Stimulated activated CD4-positive, alpha-beta T cell treated with anti-CD3 and anti-CD28 coated beads, Interleukin-4, amount 100 ng/mL, for 4 hours (primary cell): ENCODE measurements at places on chromosomes 16 and 17.
A peak's percentile ranks its signal among the peaks of the same experiment; 100 is the strongest.

DNA sequence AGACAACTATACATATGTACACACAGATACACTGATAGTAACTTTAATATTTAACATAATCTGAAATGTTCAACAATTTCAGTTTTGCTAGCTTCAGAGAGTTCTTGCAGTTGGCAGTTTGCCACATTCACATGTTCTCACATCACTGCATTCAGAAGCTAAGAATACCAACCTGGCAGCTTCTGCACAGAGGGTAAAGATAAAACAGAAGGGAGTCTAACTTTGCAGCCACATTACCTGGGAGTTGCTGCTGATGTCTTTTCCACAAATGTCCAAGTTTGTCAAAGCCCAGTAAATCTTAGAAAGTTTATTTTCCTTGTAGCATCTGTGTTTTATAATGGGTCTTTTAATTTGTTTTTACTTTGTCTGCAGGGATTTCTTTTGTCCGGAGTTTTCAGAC lies 332.0 kb downstream of the BCAS3 start:
- DNase-seq, result no peak

DNA sequence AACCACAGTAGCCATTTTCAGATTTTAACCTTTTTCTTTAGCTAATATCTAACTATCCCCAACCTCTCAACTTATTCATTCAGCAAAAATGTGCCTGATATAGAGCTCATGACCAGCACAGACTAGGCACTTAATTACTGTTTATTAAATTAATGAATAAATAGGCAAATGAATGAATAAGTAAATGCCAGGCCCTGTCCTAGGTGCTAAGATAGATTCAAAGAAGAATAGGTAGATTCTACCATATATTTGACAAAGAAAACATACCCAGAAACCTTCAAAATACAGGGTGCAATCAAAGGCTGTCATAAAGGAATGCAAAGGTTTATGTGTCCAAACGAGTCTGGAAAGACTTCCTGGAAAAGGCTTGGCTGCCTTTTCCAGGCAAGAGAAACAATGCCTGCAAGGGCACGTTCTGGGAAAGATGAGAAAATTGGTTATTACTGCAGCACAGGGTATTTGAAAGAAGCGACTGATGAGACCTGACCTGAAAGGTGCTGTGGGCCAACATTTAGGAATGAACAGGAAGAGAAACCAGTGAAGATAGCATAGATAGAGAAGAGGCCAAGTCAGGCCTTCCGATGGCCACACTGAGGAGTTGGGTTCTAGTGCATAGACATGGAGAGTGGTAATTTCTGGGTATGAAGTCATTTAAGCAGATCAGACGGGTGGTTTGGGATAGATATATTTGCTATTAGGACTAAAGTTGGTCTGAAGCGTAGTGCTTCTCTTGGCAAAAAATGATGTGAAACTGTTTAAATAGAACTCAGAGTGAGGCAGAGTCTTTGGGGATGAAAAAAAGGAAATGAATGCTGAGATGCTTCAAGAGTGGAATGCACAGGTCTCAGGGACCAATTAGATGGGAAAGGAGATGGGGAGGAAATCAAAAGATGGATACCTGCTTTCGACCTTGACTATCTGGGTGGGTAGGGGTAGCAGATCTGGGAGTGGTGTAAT lies 11.4 kb upstream of the CCL2 start:
- no peak for DNase-seq

GRCh38 chr16:76278980-76279379 lies 1.8 kb downstream of the CNTNAP4 start:
- no peak for DNase-seq

DNA sequence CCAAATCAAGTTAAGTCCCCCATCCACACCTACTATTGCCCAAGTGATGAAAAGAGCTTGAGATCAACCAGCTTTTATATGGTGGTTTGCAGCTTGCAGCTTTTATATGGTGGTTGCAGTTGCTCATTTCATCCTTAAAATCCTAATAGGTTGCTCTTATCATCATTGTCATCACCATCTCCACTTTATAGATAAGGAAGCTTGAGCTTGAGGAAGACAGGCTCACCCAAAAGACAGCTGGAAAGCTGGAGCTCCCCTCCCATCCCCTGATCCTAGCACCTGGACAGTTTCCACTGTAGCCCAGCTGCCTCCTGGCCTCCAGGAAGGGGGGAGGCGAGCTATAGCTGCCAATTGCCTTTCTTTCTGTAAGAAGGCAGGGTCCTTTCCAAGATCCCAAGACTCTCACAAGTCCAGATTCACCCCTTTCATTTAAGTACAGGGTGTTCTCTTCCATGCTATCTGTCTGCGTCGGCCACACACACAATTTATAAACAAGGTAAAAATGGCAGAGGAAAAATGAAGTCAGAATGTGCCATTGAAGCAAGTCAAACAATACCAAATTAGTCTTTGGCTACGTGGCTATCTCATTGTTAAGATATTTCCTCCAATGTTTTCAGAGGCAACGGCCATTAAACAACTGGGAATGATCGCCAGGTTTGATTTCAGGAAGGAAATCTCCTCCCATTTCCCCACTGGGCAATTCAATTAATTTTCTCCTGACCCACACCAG lies 63.3 kb downstream of the PECAM1 start:
- DNase-seq, result no peak

- no peak for DNase-seq
Measured at GRCh38 chr16:68487203-68487514, 38.9 kb upstream of the SMPD3 start.

- DNase-seq, result no peak
Measured at GRCh38 chr17:83067718-83068261, 11.6 kb upstream of the METRNL start.

DNA sequence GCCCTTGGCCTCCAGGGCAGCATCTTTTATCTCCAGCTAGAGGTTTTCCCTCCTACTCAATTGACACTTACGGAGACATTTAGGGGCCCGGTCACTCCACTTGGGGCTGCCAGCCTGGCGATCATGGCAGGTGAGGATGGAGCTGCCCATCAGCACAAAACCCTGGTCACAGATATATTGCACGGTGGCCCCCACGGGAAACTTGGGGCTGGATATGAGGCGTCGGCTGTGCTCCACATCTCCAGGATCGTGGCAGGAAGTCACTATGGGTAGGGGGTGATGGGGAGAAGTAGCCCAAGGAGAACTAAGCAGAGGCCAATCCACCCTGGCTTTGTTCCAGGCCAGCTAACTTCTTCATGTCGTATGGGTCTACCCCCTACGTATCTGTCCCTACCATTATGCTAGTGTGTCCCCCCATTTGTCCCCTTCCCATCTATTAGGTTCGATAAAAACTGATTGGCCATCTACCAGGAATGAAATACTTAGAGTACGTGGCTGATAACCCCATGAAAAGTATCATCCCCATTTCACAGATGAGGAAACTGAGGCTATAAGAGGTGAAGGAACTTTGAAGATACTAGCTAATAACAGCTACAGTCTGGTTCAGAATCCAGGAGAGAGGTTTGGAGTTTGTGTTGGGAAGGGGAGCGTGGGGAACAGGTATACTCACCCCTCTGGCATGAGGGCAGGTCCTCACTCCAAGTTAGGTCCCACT lies 6.1 kb upstream of the PHF12 start:
- DNase-seq, result no peak

GRCh38 chr16:75304521-75305363 lies 53.3 kb upstream of the BCAR1 start:
- no peak for DNase-seq

GRCh38 chr17:39357986-39358385 lies 43.4 kb downstream of the FBXL20 start:
- no peak for DNase-seq

- no peak for DNase-seq
Measured at GRCh38 chr17:78961571-78961970, 18.2 kb downstream of the LGALS3BP start.

DNA sequence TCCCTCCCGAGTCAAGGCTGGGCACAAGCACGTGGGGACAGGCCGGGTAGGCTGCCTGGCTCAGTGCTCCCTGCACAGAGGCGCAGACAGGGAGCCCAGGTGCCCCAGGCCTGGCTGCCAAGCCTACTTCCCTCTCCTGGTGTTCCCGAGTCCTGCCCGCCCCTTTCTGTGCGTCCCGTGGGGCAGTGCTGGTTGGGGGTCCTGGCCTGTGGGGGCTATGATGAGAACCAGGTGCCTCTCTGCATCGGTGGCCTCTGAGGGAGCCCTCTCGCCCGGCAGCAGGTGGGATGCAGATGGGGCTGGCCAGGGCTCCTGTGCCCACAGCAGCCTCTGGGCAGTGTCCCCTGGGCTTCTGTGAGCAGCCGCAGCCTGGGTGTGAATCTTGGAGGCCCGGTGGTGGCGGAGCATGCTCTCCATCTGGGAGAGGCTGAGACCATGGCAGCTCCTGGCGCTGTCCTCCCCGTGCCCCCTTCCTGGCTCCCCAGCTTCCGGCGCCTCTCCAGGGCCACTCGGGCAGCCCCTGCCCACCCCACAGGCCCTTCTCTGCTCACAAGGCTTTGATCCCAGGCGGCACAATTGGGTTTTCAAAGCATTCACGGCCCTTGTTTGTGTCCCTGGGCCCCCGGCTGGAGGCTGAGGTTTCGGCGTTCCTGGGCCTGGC lies 7.2 kb downstream of the CENPX start:
- DNase-seq, result no peak

GRCh38 chr17:56636265-56636664 lies 42.8 kb downstream of the NOG start:
- no peak for DNase-seq

DNA sequence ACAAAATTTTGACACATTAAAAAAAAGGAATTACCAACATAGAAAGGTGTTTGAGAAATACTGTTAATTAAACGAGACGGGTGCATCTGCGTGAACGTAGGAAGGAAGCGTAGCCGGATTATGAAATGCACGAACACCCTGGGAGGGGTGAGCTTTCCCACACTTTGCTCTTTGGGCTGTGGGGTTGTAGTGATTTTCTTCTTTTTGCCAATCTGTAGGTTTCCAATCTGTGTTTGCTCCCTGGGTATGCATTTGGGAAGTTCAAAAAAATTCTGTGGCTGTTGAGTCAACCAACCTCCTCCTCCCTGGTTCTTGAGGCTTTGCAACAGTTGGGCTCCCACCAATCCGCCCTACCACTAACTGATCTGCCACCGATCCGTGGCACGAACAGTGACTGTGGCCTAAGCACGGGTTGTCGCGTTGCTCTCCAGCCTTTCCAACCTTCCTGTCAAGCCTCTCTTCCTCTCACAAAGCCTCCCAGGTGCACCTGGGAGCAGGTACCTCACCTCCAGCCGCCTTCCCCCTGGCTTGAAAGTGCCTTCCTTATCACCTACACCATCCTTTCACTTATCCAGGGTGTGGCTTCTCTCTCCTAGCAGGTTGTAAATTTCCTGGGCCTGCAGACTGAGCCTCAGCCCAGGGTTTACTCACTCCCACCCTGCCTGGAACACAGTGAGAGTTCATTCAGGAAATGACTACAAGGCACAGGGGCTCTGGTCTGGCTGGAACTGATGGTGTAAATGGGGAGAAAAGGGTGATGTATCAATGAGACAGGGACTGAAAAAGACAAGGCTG lies 16.6 kb downstream of the RTN4RL1 start:
- no peak for DNase-seq

- DNase-seq, result no peak
Measured at GRCh38 chr16:77711775-77712174, 10.5 kb upstream of the NUDT7 start.

- DNase-seq, result peak; percentile 1
Measured at GRCh38 chr17:12665263-12666210, at the start of gene MYOCD. Gene MYOCD (plus strand): TSS chr17:12665890. CDS start chr17:12666189, 299 bp downstream.

GRCh38 chr16:56603589-56603988 lies 4.8 kb upstream of the MT2A start:
- DNase-seq, result peak; percentile 14

DNA sequence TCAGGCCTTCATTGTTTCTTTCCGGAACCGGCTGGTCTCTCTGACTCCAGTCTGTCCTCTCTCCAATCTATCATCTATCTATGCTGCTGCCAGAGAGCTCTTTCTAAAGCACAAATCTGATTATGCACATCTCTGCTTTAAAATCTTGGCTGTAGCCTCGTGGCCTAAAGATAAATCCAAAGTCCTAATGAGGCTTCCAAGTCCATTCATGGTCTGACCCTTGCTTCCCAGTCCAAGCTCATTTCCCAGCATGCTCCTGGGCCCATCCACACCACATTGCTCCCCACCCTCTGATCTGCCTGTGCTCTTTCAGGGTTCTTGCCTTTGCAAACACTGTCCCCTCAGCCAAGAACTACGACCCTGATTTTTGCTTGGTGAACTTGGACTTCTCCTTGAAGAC lies 21.5 kb upstream of the PHB1 start:
- no peak for DNase-seq

GRCh38 chr16:89395150-89396142 lies 94.9 kb downstream of the ANKRD11 start:
- no peak for DNase-seq

DNA sequence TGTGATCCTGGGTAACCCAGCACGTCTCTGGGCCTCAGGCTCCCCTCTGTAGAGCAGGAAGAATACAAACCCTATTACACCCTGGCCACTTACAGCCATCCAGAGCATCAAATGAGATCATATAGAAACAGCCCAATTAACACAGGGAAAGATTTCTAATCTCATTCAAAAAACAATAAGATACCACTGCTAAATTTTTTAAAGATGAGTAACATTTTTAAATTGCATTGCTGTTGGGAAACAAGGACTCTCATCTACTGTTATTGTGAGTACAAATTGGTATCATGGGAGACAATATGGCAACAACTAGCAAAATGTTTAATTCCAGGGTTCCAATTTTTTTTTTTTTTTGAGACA lies 41.1 kb downstream of the SRL start:
- DNase-seq, result no peak

GRCh38 chr16:75294773-75295459 lies 43.5 kb upstream of the BCAR1 start:
- DNase-seq, result no peak

GRCh38 chr17:37706446-37706845 lies 38.4 kb downstream of the HNF1B start:
- no peak for DNase-seq

DNA sequence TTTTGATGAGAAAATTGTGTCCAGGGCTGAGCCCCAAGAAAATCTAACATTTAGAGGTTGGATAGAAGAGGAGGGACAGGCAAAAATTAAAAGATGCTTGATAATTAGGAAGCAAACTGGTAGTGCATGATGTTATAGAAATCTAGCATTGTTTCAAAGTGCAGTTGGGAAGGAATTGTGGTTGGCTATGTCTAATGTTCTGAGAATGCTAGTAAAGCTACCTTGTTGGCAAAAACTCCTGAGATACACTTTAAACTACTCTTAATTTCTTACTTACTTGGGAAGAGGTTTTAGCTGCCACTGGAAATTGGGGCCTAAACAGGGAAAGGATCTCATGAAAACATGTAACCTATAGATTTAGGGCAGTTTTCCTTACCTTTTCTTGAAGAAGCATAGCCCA lies 48.3 kb downstream of the MAP2K4 start:
- DNase-seq, result no peak
